ENCODE measurements at places on chromosomes 4 and X.
A peak's percentile ranks its signal among the peaks of the same experiment; 100 is the strongest.

- no peak for DNase-seq
Observed at GRCh38 chr4:36779601-36780000, 464.9 kb upstream of the NWD2 start.

DNA sequence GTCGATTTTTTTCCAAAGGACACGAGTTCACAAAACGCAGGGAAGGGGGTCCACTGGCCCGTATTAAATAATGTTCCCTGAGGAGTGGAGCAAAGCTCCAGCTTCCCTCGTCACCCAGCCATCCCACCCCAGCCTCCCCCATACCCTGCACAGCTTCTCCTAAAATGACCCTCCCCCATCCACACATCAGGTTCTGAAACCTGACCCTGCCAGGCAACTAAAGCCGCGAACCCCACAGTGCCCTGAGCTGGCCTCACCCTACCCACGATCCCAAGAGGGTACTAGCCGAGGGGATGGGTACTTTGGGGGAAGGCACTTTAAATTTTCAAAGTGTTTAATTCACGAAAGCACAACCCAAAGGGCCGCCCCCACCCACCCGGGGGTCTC lies 634 bp downstream of the APOO start:
- DNase-seq, result no peak

DNA sequence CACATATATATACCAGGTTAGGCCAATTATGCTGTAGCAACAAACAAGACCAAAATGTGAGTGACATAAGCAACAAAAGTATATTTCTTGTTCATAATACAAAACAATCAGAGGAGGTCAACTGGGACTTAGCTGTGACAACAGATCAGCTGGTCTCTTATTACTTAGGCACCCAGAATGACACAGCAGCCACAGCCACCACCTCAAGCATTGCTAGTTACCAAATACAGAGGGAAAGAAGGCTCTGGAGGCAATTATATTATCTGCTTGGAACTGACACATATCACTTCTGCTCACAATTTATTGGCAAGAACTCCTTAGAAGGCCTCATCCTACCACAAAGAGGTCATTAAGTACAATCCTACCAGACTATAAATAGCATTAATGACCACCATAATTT lies 15.2 kb downstream of the ATOH1 start:
- DNase-seq, result no peak

DNA sequence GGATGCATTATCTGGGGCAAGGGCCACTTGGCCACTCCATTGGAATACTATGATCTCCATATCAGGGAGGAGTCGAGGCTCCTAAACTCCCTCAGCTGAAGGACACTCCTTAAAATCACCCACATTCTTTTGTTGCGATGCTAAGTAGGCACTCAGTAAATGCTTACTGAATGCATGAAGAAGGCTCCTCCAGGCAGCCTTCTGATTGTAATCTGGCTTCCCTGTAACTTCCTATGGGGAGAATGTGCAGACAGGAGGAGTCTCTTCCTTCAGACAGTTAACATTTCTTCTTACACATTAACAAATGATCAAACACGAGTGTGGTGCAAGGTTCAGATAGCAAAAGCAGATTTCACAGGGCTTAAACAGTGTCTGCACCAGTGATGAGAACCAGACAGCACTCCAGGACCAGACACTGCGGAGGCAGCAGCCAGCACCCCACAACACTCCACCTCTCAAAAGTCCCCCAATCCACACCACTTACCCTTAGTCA lies 21.4 kb upstream of the USO1 start:
- no peak for DNase-seq

DNA sequence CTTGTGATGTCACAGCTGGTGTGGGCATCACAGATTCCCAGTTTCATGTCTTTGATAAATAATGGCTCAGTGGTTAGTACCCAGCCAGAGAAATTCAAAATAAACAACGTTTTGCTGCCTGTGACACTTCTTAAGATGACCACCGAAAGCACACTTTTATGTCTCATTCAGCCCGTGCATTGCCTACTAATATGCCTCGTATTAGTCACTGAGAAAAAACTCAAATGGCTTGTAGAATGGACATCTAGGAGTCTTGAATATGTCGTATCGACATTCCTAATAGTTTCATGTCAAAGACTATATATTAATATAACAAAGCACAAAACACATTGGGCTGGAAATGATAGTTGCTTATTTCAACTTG lies 103.9 kb upstream of the FAT1 start:
- no peak for DNase-seq

- peak; percentile 35 for DNase-seq
Observed at GRCh38 chr4:156971676-156972378, at the start of gene PDGFC. Gene PDGFC, minus strand, starts transcription at chr4:156971799. Its CDS starts 896 bp downstream, at chr4:156970903.

DNA sequence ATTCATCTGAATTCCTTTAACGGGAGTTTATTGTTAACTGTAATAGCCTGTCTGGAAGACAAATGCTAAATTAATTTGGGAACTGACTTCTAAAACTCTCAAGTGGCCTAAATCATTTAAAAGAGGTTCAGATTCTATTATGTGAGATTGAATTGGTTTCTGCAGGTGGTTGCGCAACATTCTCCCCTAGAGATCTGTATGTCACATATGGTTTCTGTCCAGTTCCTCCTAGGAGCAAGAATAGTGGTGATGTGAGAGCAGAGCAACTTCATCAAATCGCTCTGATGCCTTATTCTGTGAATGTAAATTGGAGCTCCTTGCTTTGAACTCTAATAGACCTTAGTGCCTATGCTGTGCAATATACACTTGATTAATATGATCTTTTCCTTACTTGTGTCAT lies 144.6 kb upstream of the GPR101 start:
- no peak for DNase-seq

- DNase-seq, result no peak
Observed at GRCh38 chr4:89365375-89365774, 57.8 kb upstream of the GPRIN3 start.

DNA sequence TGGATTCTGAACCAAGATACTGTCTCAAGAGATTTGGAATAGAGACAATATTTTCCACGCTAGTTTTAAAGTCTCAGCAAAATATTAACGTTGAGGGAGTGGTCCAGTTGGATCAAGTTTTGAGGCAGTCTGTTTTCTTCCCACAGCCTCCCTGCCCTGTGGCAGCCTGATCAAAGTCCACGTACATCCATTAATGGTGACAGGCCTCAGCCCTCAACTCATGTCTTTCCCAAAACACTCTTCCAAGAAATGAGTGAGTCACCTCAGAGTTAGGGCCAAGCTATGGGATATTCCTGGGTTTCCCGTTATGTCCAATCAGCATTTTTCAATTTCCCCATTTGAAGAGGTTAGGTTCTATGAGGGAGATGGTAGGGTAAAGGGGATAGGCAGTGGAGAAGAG lies 28.5 kb downstream of the EGFL6 start:
- peak; percentile 28 for DNase-seq

- DNase-seq, result no peak
Observed at GRCh38 chr4:7781993-7782392, 157.7 kb downstream of the AFAP1 start.

GRCh38 chr4:155879767-155880166 lies 13.7 kb upstream of the ASIC5 start:
- no peak for DNase-seq

DNA sequence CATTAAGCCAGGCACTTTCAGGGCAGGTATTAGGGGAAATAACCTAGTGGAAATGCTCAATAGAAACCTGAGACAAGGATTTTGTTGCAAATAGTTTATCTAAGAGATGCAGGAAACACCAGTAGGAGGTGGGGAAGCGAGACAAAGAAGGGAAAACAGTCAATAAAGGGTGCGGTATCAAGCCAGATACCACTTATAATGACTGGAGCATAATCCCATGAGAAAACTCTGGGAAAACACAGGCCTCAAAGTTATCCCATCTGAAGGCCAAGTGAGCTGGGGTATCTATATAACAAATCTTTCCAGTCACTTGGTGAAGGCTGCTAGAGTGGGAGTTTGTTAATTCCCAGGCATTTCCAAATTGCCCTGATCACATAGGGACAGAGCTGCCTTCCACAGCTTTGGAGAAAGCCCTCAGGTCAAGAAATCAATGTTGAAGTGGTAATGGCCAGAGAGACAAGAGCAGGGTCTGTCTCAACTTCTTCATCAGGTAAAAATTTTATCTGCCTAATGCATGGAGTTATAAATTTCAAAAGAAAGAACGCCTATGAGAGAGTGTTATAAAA lies 9.8 kb upstream of the HMGB2 start:
- DNase-seq, result no peak

DNA sequence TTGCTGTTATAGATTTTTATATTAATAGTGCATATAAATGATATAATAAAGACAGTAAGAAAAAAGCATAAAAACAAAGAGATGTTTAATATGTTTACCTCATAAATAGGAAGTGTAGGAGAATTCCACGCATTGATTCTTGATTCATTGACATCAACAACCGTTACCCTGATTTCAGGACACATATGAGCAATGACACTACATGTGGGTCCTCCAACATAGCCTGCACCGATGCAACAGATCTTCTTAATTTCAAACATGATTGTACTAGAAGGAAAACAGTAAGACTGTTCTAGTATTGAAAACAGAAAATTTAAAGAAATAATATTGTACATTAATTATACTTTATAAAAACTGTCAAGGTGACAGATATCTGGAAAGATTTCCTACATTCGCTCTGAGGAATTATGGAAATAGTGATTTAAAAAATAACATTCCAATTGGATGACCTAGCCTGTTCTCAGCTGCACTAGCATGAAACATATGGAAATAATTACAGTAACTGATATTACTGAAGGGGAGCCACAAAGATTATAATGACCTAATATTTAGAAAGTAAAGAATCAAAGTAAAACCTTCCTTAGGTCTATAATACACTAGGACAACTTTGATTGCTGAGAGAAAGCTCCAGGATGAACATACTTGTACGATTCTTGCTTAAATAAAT lies 5.9 kb downstream of the UGDH start:
- no peak for DNase-seq

DNA sequence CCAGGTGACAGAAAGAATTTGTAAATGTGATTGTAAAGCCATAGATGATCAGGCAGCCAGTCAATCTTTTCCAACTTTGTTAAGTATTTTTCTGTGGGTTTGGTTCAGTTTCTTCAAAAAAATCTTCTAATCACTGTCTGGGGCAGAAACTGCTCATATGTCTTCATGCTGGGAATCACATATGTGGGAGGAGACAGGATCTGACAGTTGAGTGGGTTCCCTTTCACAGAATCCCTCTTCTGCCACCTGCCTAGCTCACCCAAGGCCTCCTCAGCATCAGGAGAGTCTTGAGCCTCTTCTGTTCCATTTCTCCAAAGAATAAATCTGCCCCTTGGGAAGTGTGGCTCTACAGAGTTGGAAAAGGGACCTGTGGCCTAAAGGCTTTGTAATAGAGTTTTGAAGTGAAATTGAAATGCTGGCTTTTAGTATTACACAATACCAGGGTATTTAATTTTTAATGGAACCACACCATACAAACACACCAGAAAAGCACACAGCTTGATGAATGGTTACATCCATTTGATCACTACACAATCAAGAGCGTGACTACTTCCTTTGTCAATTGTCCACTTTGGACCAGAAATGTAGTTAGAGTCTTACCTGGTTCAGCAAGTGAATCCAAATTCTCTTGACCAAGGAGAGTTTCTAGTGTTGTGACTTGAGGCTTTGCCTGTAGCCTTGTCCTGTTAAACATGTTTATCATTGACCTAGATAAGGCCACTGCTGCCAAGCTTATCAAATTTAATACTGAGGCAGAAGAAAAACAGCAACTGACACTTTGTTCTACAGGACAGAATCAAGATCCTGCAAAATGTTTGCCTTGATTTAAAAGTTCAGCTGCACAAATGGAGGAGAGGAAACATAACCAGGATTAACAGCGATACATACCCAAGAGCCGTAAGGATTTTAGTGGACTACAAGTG lies 20.4 kb downstream of the MSMO1 start:
- DNase-seq, result no peak

DNA sequence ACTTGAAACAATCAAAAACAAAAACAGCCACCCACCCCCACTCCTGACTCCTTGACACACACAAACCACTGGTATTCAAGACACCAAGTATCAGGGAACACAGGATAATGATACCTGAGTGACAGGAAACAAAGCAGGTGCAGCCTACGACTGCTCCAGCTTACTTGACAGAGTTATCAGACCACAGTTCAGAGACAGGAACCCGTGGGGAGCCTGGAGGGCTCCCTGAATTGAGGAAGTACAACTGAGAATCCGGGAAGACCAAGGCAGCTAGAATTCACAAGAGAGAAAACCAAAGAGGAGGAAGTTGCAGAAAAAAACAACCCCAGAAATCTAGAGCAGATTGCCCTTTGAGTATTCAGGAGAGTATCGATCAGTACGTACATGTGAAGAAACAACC lies 20.5 kb downstream of the COMMD8 start:
- peak; percentile 66 for DNase-seq

GRCh38 chr4:33751050-33751449 lies 2493.3 kb downstream of the ARAP2 start:
- DNase-seq, result no peak

GRCh38 chr4:173879509-173879908 lies 349.5 kb upstream of the HAND2 start:
- no peak for DNase-seq

DNA sequence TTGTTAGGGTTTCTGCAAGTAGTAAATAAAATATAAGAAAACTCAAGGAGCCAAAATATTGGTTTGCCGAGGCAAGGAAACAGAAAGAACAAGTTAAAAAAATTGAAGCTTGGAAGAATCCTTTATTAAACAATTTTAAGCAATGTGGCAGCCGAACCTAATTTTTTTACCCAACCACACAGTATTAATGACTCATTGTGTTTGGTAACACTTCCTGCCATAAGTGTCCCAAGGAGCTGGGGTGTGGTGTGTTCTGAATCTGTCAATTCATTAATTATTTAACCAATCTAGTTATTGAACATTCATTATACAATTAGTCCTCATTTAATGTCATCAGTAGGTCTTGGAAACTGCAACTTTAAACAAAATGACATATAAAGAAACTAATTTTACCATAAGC lies 19.3 kb upstream of the CPE start:
- peak; percentile 70 for DNase-seq

GRCh38 chr4:99156992-99157391 lies 12.9 kb upstream of the ADH4 start:
- no peak for DNase-seq

DNA sequence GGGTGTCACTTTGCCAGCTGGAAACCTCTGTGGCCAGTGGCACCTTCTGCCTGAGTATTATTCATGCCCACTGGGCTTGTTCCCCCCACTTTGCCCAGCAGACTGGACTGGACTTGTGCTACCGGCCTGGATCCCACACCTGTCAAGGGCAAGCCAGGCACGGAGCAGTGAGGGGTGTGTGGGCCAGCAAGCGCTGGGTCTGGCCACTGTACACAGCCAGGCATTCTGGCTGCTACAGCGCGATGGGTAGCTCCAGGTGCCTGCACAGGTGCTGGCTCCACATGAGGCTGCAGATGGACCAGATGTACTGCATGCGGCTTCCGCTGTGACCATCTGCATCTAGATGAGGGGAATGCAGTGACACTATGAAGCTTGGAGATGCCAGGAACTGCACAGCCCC lies 39.5 kb downstream of the KCNE5 start:
- no peak for DNase-seq

DNA sequence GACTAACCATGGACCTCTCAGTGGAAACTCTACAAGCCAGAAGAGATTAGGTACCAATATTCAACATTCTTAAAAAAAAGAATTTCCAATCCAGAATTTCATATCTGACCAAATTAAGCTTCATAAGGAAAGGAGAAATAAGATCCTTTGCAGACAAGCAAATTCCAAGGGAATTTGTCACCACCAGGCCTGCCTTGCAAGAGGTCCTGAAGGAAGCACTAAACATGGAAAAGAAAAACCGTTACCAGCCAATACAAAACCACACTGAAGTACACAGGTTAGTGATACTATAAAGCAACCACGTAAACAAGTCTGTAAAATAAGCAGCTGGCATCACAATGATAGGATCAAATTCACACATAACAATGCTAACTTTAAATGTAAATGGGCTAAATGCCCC lies 156.6 kb downstream of the FAM13A start:
- DNase-seq, result no peak

All from suppressor macrophage treated with lipopolysaccharide for 4 hours (primary cell).